Pulmonary artery endothelial cell (primary cell): ENCODE measurements at places on chromosomes 6 and 20. TPM values are rescaled to one million over a fixed set of nuclear protein-coding genes. Genes with fewer than 3 reads are reported as not detected.

GRCh38 chr6:43977404-43978111, 149.7 kb downstream of the MRPL14 start:
- no peak for DNase-seq

- no peak for DNase-seq
Observed at GRCh38 chr20:52166150-52166549, 25.4 kb downstream of the ZFP64 start.

DNA sequence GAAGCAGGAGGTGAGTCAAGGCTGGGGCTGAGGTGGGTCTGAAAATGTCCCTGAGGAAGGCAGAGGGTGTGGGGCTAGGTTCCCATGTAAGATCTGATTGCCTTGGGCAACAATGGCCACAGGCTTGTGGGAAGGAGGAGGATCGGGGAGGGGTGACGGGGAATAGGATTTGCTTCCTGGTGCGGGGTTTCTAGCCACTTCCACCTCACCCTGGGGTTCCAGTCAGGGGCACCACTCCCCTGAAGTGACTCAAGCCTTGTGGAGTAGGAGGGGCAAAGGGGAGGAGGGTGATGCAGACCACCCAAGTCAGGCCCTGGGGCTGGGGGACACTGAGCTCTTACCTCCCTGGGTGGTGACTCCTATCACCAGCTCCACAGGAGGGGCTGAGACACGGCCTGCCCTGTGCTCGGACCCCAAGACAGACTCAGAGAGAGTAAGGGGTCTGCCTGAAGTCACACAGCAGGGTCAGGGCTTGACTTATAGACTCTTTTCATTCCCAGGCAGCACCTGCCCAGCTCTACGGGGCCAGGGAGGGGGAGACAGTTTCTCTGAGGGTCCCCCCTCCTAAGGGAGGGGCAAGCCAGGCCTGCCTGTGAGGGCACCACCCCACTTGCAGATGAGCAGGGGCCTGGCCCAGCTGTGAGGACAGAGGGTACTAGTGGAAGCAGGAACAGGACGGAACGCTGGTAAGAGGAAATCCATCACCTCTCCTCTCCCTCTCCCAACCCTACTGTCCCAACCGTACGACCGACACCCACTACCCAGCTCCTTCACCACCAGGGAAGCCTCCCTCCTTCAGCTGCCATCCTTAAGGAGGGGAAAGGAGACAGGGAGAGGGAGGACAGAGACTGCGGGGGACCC, 12.4 kb upstream of the SPDEF start:
- DNase-seq, result no peak

- DNase-seq, result no peak
Observed at GRCh38 chr6:48176645-48177308, 65.8 kb upstream of the PTCHD4 start.

- no peak for DNase-seq
Observed at GRCh38 chr6:108157981-108158525, 7.8 kb upstream of the NR2E1 start.

The ZBTB9 gene
- total RNA-seq, result 6.1 and 6.7 TPM in 2 replicates

GRCh38 chr6:30357678-30358540, 13.0 kb downstream of the RPP21 start:
- DNase-seq, result peak; percentile 51

GRCh38 chr20:17556837-17557674, 12.8 kb upstream of the DSTN start:
- DNase-seq, result no peak

The AVP gene
- not detected in 2 replicates for total RNA-seq

DNA sequence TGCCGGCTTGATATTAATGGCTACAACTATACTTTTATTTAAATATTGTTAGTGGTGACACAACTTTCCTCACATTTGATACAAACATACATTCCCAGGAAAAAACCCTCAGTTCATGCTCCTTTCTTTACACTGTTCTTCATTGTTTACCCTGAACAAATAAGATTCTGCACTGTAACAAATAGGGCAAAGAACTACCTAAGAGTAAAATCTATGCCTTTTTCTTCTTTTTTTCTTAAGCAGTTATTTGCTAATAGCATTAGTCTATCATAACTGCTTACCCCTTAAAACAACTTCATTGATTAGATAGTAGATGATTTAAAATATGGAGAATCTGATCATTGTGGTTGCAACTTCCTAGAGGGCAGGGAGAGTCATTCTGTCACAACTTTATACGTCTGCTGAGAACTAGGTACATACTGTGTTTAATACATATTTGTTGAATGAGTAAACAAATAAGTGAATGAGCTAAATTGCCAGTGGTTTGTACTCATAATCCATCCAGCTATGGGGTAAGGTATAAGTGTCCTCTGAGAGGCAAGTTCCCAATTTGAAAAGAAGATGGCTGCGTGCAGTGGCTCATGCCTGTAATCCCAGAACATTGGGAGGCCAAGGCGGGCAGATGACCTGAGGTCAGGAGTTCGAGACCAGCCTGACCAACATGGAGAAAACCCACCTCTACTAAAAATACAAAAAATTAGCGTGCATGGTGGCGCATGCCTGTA, 161.0 kb downstream of the CDK19 start:
- DNase-seq, result no peak

DNA sequence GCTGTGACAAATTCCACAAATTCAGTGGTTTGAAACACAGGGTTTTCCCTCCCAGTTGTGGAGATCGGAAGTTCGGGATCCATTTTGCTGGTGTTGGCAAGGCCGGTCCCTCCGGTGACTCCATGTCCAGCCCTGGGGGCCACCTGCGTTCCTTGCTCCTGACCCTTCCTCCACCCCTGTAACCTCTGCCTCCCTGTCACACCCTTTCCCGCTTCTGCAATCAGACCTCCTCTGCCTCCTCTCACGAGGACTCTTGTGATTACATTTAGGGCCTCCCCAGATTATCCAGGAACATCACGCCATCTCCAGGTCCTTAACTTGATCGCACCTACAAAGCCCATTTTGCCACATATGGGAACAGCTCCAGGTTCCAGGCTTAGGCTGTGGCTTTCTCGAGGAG, 12.5 kb downstream of the RPS6KA2 start:
- DNase-seq, result no peak

- no peak for DNase-seq
Observed at GRCh38 chr20:63687419-63688178, 8.9 kb upstream of the TNFRSF6B start.

DNA sequence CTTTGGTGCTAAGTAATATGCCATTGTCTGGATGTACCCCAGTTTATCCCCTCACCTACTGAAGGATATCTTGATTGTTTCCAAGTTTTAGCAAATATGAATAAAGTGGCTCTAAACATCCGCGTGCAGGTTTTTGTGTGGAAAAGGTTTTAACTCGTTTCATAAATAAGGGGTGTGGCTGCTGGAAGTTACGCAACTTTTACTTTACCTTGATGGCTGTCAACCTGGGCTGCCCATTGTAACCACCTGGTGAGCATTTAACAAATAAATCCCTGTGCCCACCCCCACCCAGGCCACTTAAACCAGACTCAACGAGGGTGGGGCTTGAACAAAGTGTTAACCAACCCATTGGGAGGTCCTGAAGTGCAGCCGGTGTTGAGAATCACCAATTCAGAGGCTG, 187.8 kb downstream of the NRN1 start:
- DNase-seq, result no peak

The SIRPD gene
- total RNA-seq, result not detected in 2 replicates

GRCh38 chr20:25324412-25324811, 66.2 kb downstream of the ABHD12 start:
- DNase-seq, result no peak

GRCh38 chr6:114862819-114863218, 520.0 kb upstream of the HS3ST5 start:
- DNase-seq, result no peak

- DNase-seq, result no peak
Observed at GRCh38 chr20:54933212-54933904, 458.0 kb downstream of the DOK5 start.

DNA sequence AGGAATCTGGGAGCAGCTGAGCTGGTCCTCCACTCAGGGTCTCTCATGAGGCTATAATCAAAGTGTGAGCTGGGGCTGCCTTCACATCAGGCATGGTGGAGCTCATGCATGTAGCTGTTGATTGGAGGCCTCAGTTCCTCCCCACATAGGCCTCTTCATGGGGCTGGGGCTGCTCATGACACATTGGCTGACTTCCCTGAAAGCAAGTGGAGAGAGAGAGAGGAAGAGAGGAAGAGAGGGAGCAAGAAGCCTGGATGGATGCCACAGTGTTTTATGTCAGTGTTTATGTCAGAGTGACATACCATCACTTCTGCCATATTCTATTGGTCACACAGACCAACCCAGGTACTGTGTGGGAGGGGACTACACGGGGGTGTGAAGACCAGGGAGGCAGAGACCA, 43.8 kb downstream of the EYA2 start:
- DNase-seq, result no peak

DNA sequence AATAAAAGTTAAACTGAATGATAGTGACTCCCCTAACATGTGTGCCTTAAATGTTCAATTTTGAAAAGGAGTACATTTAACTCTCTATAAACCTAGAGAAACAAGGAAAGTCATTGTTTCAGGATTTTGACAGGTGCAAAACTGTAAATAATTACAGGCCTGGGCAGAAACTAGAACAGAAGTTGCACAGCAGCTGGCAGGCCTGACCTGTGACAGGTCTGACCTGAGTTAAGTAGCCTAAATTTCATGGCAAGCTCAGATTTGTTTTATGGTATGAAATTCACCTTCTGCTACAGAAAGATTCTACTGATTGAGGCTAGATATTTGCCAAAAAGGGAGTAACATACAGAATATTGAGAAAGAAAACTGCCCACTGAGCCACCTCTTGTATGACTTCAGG, 166.1 kb downstream of the CDKAL1 start:
- no peak for DNase-seq

DNA sequence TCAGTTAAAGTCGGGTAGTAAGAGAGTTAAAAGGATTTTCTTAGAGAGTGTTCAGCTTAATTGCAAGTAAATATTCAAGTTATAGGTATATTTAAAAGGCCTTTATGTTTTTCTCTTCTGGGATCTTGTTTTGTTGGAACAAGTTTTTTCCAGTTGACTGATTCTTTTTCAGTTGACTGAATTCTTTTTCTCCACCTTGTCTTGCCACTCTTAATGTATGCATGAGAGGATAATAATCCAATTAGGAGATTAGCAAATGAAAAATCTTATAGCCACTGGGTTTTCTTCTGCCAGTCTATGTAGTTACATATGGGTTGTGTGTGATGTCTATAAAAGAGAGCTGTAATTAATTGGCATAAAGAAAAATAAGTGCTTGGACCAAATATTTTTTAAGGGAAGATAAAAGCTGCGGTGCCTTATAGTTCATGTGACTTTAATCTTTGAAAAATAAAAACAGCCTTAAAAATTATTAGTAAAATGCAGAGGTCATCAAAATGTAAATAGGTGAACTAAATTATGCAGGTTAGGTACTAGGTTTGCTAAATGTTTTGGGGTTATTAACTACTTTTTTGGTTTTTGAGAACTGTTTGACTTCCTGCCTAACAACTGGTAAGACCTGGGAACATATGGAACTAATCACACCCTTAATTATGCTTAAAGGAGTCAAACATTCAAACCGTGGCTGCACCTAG, 367.2 kb downstream of the HTR1B start:
- DNase-seq, result no peak
